T-helper 2 cell treated with Interferon-gamma antibody and Interleukin-4, amounts not matched to agents 5 μg/mL and 100 μg/mL, for 36 hours (primary cell): ENCODE measurements at places on chromosomes 12 and 14.

DNA sequence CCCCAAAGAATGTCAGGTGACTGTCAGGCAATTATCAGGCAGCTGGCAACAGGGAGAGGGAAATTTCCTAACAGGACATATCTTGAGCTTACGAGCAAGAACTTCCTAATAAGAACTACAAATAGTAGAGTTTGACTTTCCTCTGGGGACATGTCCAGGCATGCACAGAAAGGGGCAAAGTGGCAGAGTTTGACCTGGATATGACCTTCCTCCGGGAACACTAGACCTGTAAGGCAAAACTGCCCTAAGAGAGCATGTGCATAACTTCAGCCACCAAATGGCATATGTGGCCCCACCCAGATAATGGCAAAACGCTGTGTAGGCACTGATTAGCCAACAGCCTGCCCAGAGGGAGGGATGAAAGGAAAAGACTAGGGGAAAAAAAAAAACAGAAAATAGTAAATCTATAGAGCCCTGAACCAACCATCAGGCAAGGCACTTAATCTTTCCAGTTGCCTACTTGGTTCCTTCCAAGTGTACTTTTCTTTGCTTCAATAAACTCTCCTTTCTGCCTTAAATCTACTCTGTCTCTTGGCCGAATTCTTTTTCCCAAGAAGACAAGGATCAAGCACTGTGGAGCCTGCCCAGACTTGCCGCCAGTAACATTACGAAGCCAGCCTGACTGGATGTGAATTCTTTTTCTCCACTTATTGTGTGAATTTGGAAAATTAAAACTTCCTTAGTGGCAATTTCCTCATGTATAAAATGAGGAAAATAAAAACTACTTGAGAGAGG is 164.1 kb downstream of the SPTSSA start:
- DNase-seq: no peak

- DNase-seq: no peak
These were observed 47.1 kb downstream of the ABCD2 start for GRCh38 chr12:39572551-39572950.

DNA sequence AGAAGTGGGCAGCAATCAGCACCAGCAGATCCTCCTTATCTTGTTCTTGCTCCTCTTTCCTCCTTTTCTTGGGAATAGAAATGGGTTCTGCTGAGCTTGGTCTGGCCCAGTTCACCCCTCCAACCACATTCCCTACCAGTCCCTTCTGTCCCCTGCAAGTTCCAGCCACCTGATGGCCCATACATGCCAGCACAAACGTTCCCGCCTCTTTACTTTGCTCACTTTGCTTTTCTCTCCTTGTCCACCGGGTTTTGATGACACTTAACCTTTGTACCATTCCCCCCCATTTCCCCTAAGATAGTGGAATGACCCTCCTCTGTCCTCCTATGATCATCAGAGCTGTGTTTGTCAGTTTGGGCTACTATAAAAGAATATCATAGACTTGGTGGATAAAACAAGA is 23.4 kb upstream of the EML1 start:
- DNase-seq: no peak

DNA sequence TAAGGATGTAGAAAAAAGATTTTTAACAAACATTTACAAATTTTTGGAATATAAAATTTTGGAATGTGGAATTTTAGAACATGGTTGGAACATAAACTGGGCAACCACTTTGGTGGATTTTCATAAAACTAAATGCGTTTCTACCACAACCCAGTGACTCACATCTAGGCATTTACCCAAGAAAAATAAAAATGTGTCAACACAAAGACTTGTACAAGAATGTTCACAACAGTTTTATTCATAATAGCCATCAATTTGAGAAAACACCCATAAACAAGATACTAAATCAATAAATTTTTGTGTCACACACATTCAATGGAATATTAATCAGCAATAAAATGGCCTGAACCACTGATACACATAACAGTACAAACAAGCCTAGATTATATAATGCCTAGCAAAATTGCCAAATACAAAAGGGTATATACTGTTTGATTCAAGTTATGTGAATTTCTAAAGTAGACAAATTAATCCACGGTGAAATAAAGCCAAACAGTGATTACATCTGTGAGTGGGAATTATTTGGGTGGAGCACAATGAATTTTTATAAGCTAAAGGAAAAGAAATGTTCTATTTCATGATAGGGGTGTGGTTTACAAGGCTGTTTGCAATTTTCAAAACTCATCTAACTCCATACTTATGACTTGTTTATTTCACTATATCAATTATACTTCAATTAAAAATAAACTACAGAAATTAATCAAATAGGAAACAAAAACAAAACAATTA is 415.2 kb upstream of the OR4E1 start:
- DNase-seq: no peak

DNA sequence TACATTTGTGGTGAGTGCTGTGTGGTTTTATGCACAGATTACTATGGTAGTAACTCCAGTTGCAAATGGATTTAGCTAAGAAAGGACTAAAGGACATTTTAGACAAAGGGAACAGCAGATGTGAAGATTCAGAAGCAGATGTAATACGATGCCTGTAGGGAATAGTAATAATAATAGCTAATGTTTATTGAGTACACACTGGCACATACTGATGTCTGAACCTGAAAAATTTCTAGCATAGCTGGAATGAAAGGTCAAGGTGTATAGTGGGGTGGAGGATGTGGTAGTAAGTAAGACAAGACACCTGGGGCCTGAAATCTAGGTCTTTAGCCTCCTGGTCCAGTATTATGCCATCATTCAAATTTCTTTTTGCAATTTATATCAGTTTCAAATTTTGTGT is 54.3 kb upstream of the LRTM2 start:
- no peak for DNase-seq

GRCh38 chr12:86837246-86837645 is 581.1 kb upstream of the MGAT4C start:
- no peak for DNase-seq

DNA sequence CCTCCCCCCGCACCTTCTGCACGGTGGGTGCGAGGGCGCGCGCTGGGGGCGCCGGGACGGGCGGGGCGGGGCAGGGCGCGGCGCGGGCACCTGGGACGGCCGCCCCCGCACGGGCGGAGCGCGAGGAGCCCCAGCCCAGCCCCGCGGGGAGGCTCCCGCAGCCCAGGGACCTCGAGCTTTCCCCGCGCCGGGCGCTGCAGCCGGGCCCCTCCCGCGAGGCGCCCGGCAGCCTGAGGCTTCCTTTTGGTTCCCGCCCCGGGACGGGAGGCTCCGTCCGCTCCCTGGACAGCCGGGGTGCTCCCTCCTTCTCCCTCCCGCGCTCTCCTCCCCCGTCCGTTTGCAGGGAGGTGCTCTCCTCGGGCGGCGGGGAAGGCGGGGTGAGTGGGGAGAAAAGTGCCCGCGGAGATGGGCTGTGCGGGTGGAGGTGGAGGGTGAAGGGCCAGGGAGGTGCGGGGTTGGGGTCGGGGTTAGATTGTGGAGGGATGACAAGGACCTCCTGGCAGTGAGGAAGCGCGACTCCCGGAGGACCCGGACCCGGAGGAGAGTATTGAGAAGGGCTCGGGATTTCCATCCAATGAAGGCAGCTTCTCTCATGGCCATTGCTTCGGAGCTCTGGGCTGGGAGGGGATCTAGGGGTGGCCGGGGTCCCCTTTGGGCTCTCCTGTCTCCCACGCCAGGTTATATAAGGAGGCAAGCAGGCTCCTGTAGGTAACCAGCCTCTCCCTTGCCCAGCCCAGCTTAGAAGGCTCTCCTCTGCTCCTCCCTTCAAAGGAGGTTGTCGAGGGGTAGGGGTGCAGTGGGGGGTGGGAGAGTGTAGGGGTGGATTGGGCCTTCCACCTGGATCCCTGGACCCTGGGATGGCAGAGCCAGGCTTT is 645 bp downstream of the JDP2 start:
- DNase-seq: peak; percentile 19

DNA sequence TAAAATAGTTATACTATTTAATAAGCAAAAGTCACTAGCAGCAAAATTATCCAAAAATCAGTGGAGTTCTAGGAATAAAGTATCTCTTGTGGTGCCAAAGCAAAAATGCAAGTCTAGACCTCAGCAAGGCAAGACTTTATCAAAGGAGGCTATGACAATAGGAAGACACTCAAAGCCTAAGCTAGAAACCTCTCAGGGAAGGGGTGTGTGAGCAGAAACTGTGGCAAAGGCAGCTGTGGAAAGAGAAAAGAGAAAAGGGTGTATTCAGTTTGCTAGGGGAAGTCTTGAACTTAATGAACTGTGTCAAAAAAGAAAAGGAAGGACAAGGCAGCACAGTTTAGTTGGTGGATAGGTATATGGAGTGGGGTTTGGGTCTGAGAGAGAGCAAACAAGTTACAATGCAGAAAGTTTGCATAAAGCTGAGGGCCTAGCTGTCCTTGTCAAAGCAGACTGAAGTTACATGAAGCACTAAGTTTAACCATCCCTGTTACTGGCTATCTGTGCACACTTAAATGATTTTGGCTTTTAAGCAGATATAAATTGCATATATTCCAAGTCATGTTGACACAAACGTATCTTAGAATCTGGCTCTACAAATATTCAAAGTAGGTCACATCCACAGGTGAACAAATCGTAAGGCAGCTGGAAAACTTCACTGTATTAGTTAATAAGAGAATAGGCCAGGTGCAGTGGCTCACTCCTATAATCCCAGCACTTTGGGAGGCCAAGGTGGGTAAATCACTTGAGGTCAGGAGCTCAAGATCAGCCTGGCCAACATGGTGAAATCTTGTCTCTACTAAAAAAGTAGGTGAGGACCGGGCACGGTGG is 31.0 kb upstream of the AMN1 start:
- DNase-seq: no peak
